Stimulated activated CD4-positive, alpha-beta T cell treated with anti-CD3 and anti-CD28 coated beads, Interleukin-12 subunit alpha, Interleukin-12 subunit beta, amount 100 ng/mL, for 24 hours (primary cell): ENCODE measurements at places on chromosomes 16 and 17.
A peak's percentile ranks its signal among the peaks of the same experiment; 100 is the strongest.

DNA sequence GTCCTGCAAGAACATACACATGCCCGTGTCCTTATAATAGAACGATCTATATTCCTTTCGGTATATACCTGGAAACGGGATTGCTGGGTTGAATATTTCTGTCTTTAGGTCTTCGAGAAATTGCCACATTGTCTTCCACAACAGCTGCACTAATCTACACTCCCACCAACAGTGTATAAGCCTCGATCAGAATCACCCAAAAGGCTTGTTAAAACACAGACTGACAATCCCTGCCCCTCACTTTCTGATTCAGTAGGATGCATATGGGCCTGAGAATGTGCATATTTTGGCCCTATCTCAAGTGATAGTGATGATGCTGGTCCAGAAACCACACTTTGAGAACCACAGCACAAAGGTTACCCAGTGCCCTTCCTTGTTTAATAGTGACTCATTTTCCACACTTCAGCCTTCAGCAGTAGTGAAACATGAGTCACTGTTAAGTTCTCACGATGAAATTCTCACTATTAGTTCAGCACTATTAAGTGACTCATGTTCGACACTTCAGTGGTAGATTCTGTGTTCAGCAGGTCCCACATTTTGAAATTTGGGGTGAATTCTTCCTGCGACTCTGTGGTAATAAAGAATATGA, 215.6 kb downstream of the GRIN2A start:
- DNase-seq, result no peak

DNA sequence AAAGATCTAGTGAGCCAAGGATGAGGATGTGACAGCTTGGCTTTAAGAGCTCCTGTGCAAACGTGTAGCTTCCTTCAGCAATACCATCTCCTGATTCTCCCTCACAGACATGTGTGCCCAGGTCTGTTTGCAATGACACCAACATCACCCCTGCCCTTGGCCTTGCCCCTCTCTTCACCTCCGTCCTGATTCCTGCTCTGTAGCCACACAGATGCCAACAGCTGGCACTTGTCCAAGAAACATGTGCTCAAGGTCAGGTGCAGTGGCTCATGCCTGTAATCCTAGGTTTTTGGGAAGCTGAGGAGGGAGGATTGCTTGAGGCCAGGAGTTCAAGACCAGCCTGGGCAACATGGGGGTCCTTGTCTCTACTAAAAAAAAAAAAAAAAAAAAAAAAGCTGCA, 103.8 kb upstream of the CRHR1 start:
- no peak for DNase-seq

DNA sequence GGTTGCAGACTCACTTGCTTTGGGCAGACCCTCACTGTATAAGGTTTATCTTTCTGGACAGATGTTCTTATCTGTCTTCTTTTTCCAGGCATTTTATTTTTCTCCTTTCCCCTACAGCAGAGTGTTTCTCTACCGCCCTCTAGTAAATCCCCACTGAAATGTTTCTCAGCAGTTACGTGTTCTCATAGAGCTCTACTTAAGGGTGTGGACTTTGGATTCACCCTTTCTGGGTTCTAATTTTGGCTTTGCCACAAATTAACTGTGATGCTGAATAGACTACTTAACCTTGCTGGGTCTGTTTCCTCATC, 2.0 kb downstream of the ADAT1 start:
- DNase-seq, result no peak

GRCh38 chr16:82192665-82193064, 22.6 kb upstream of the MPHOSPH6 start:
- peak; percentile 6 for DNase-seq

- DNase-seq, result no peak
Measured at GRCh38 chr16:80862160-80862705, 57.8 kb upstream of the CDYL2 start.

DNA sequence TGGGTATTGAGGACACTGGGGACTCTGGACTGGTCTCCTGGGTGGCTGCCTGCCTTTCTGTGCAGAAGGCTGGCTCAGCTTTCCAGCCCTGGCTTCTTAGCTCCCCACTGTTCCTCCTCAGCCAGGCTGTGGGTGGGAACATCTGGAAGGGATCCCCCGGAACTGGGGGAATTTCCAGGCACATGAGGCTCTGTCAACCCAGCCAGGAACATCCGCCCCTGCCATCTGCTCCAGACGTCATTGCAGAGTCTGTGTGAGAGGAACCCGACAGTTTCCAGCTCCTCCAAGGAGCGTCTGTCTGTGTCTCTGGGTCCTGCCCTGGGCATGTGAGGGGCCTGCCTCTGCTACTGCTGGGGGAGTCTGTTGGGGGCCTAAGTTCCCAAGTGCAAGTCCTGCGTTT, 36.2 kb upstream of the CRHR1 start:
- DNase-seq, result no peak

GRCh38 chr16:30921748-30922419, 1.5 kb upstream of the FBXL19 start:
- DNase-seq, result peak; percentile 67

GRCh38 chr16:4654011-4654963, 29.7 kb downstream of the MGRN1 start:
- no peak for DNase-seq

- no peak for DNase-seq
Measured at GRCh38 chr17:39739885-39740356, 2.2 kb downstream of the GRB7 start.

DNA sequence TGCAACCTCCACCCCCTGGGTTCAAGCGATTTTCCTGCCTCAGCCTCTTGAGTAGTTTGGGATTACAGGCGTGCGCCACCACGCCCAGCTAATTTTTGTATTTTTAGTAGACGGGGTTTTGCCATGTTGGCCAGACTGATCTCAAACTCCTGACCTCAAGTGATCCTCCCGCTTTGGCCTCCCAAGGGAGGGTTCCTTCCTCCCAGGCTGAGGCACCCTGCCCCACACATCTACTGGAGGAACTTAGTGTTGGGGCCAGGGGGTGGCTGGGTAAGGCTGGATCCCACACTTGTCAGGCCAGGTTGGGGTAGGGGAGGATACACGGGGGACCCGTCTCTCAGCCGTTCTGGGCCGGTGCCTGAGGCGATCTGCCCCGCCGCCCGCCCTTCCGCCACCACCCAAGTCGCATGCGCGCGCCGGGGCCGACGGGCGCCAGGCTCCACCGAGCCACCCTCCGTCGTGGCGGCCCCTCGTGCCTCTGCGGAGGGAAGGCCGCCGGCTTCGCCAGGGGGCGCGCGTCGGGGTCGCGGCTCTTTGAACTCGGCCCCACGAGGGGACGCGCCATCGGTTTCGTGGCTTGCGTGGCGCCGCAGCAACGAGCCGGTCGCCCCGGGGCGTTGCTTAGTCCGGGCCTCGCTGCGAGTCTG, 15.9 kb downstream of the GRB7 start:
- DNase-seq, result no peak

- no peak for DNase-seq
Measured at GRCh38 chr16:24988593-24989338, 26.4 kb downstream of the ARHGAP17 start.

- no peak for DNase-seq
Measured at GRCh38 chr17:82435103-82435502, 15.4 kb downstream of the CYBC1 start.

GRCh38 chr17:7355053-7355452, at the start of gene TMEM95:
Gene TMEM95 (plus strand): TSS chr17:7355156. CDS start chr17:7355205, 49 bp downstream.
- DNase-seq, result no peak

- DNase-seq, result no peak
Measured at GRCh38 chr17:27233059-27233458, 60.9 kb upstream of the WSB1 start.

DNA sequence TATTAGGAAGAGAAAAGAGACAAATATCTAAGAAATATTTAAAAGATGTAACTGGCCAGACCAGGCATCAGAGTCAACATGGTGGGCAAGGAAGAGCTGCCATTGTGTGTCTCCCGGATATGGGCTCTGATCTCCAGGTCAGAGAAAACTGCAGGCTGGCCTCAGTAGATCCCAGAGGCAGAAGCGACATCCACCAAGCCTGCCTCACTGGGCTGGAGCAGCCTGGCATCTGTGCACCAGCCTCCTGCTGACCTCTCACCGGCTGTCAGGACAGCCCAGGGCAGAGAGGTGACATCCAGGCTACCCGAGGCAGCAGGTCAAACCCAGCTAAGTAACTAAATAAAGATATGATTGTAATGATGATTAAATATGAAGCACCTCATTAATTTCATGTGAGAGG, 162.8 kb upstream of the TNRC6C start:
- no peak for DNase-seq

DNA sequence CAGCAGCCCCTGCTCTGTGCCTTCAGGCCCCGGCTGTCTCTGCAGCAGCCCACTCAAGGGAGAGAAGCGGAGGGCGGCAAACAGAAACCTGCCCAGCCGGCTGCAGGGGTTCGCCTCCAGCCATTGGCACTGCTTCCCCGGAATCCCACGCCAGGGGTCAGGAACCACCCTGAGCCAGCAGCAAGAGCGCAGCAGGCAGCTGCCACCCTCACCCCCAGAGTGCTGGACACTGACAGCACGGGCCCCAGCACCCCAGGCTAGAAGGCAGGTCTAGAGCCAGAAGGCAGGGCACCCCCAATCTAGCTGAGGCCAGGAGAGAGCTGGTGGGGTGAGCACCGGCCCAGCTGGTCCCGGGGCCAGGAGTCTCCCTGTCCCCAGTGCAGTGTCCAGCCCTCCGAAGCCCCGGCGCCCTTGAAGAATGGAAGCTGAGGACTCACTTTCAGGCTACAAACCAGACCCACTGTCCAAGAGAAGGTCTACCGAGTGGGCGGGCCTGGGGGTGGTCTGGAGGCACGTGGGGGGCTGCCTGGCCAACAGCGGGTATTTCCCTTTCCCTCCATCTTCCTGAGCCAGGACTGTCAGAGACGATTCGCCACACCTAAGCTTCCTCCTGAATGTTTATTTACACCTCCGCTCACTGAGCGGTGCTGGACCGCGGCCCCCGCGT, 8.4 kb downstream of the UBALD2 start:
- no peak for DNase-seq

DNA sequence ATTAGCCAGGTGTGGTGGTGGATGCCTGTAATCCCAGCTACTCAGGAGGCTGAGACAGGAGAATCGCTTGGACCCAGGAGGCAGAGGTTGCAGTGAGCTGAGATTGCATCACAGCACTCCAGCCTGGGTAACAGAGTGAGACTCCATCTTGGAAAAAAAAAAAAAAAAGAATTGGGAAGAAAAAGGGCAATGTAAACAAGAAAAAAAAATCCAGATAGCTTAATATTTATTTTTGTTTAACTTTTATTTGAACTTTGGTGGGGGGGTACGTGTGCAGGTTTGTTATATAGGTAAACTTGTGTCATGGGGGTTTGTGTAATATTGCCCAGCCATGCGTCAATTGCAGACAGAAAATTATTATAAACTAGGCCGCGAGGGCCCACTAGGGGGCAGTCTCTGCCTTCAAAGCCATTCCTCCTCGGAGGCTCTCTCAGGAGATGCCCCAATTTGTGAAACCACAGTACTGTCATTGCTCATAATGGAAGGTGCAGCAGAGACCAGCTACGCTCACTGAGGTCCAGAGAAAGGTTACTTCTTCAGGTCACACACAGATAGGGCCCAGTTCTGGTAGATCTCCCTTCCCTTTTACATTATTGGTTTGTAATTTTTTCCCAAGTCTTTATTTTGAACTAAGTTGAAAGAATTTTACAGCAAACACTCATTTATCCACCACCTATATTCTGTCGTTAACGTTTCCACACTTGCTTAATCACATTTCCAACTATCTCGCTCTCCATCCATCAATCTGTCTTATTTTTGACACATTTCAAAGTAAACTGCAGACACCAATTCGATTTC, 206.2 kb downstream of the PRKCB start:
- DNase-seq, result peak; percentile 60

DNA sequence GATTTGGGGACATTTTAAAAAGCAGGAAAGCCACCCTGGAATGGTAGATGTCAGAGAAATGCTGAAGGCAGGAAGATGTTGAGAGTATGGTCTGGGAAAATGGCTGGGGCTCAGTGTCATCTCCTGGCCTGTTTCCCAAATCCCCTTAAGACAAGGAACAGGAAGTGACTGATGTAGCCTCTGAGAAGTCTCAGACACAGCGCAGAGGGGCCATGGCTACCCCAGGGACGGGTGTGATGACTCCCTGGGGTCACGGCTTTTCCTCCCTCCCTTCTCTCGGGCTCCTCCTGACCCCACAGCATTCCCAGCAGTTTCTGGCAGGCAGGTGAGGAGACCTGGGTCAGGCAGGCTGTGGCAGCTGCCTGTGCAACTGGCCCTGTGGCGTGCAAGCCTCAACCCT, 45.4 kb downstream of the RAP1GAP2 start:
- no peak for DNase-seq

- DNase-seq, result no peak
Measured at GRCh38 chr17:9308069-9308468, 267.6 kb downstream of the STX8 start.

DNA sequence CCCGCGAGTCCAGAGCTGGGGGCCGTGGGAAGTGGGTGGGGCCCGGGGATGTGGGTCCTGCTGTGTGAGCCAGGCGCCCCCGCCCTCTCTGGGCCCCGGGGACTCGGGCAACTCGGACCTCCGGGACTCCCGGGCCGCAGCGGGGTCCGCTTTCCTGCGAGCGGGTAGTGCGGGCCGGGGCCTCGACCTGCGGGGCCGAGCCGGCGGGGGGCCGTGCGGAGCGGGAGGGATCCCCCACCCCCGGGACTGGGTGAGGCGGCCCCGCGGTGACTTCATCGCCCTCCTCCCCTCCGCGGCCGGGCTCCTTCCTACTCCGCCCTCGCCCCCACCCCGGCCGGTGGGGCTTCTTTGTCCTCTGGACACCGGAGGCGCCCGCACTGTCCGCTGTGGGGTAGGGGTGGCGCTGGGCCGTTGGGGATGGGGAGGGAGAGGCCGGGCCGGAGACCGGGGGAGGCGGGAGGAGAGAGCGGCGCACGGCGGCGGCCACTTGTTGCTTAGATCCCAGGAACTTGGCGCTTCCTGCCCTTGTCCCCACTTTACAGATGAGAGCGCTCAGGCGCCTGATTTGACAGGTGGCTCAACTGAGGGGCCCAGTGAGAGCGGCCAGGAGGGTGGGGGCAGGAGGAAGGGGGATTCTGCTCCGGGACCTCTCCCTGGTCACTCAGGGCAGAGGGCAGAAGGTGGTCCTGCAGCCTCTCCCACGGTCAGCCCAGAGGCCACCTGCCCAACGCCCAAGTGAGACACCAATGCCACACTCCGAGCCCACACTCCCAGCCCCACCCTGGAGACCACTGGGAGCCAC, 874 bp downstream of the CMTM3 start:
- DNase-seq, result peak; percentile 32

- DNase-seq, result no peak
Measured at GRCh38 chr16:78176435-78176834, 77.0 kb downstream of the WWOX start.

DNA sequence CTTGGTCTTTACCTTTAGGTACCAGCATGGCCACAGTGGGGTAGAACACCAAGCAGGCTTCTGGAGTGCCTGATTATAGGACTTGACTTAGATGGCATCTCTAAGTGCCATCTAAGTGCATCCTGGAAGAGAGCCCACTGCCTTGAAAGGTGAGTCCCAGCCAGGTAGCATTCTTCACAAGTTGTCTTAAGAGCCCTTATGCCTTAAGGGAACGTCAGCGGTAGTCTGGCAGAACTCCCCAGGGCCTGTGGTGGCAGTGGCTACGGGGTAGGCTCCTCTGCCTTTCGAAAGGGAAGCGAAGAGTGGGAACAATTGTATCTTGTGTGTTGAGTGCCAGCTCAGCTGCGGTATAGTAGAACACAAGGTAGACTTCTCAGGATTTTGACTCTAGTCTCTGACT, 549.0 kb downstream of the HS3ST4 start:
- DNase-seq, result no peak

- DNase-seq, result no peak
Measured at GRCh38 chr16:48330189-48330840, 54.9 kb downstream of the SIAH1 start.
